Germinal center (tissue), 1 donor: ENCODE measurements at places on chromosomes 6 and 20.

DNA sequence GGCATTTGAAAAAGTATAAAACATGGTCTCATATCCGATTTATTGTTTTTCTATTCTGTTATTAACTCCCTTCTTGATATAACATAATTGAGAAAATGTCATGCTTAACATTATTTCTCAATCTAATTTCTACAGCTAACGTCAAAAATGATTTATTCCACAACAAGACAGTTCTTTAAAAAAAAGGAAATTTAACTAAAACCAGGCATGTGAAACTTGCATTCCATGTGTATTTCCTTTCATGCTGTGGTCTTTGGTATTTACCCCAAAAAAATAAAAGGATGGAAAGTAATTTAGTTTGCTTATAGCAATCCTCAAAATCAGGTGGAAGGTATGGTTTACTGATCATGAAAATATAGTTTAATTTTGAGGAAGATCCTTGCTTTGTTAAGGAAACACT, 142.8 kb downstream of the COL21A1 start:
- DNase-seq = no peak

DNA sequence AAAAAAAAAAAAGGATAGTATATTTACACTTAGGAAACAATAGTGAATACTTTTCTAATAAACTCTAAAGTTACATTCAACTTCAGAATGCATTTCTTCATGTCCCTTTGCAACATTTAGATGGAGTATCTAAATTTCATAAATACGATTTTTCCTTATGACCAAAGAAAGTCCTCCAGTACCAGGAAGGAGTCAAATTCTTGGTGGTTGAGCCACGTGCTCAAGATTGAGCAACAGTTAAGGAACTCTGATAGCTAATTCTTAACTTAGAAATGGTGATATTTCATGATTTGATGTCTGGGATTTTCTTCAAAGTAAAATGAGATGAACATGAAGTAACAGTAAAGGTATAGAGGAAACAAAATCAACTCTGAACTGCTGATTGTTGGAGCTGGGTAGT, 92.7 kb downstream of the SASH1 start:
- DNase-seq = no peak

GRCh38 chr6:167420858-167421766, 96.2 kb downstream of the TTLL2 start:
- no peak for DNase-seq

- no peak for DNase-seq
Observed at GRCh38 chr6:15580326-15580725, 82.5 kb downstream of the DTNBP1 start.

- no peak for DNase-seq
Observed at GRCh38 chr6:124943658-124944057, 18.6 kb upstream of the RNF217 start.

GRCh38 chr6:32491700-32492099, 38.4 kb downstream of the HLA-DRB5 start:
- DNase-seq = no peak

DNA sequence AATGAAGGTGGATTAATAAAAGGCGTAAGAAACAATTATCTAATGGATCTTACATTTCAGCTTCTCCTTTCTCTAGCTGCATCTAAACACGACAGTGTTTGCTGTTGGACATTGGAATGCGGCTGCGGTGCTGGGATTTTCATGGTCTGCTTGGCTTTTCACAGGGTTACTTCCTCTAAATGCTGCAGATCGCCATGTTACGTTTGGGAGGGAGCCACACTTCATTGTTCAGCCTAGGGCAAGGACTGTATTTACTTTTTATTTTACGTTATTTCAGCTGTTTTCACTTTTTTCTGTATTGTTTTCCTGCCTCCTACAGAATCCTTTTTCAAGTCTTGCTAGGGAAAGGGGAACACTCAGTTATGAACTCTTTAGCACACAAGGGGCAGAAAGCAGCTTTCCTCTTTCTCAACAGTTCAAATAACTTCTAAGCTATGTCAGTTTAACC, 97.9 kb upstream of the MTHFD1L start:
- DNase-seq = no peak

DNA sequence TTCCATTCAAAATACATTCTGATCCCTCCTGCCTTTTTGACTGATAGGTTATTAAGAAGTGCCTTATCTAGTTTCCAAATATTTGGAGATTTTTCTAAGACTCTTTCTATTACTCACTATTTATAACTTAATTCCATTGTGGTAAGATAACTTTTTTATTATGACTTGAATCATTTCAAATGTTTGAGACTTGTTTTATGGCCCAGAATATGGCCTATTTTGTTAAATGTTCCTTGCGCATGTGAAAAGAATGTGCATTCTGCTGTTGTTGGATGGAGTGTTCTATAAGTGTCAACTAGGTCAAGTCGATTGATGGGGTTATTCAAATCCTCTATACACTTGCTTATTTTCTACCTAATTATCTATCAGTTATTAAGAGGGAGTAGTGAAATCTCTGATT, 13.1 kb upstream of the TCP11 start:
- no peak for DNase-seq
